Fibroblast of skin of right biceps (primary cell): ENCODE measurements at places on chromosomes 12 and 14.

GRCh38 chr14:99621948-99622347 lies 17.9 kb upstream of the CCDC85C start:
- DNase-seq = no peak

GRCh38 chr12:22744197-22744596 lies 119.2 kb downstream of the ETNK1 start:
- DNase-seq = no peak

DNA sequence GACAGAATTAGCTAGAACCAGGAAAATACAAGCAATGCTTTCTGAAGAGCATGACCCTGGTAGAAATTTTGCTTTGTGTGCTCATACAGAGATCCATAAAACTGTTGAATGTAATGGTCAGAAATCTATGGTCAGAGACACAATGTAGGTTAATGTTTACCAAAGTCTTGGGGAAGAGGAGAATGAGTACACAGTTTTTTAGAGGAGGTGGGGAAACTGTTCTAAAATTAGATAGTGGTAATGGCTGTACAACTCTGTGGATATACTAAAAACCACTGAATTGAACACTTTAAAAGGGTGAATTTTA lies 109.5 kb upstream of the ARHGAP5 start:
- no peak for DNase-seq

DNA sequence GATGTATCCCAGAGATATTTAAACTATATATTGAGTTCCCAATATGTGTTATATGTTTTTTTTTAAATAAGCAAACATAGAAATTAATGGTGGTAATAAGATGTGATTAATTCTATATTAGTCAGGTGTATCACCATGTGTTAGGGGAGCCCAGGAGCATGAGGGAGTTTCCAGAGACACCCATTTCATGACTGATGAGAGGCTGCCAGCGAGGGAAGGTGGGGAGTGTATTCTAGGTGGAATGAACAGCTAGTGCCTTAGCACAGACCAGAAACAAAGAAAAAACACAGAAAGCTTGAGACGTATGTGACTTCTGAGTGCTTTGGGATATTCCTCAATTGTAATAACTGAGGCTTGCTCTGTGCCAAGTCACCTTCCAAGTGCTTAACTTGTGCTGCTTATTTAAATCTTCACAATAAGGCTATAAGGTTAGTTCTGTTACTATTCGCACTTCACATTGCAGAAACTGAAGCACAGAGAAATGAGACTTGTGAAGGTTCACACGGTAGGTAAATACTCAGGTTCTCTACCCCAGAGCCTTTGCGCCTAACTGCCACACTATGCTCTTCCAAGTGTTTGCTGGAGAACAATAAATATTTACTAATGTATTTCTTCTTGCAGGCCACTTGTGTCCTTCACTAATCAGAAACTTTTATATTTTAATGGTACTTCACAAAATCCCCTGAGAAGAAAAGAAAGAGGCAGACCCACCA lies 17.9 kb upstream of the MGP start:
- DNase-seq = no peak

GRCh38 chr14:31702130-31702529 lies 140.9 kb downstream of the NUBPL start:
- DNase-seq = no peak

DNA sequence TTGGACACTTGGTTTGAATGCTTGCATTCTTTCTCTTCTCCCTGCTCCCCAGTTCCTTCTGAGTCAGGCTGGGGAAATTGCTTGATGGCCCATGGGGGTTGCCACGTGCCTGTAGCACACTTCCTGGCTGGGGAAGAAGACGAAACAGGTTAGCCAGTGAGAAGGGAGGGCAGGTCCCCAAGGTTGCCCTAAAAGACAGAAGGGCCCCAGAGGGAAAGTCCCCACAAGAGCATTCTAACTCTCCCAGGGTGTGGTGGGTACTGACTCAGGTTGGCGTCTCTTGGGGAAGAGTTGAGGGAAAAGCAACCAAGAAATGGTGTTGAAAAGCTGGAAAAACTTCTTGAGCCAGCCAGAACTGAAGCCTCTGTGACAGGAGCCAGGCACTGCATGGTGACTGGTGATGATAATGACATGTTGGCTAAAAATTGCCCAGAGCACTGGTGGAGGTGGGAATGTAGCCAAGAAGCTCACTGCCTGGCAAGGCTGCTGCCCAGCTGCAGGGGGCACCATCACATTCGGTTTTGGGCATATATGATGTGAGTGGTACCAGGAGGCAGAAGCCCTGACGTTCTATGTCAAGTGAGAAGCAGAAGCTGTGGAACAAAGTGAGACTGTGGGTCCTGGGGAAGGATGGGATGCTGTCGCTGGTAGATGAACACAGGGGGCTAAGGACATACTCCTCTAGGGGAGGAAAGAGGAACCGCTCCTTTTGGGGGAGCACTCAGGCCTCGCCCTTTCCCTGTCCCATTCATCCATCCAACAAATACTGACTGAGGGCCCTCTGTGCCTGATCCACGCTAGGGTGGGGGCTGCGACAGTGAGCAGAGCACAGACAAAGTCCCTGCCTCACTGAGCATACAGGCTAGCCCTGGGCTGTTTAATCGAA lies 8.1 kb upstream of the RABGGTA start:
- peak; percentile 15 for DNase-seq

DNA sequence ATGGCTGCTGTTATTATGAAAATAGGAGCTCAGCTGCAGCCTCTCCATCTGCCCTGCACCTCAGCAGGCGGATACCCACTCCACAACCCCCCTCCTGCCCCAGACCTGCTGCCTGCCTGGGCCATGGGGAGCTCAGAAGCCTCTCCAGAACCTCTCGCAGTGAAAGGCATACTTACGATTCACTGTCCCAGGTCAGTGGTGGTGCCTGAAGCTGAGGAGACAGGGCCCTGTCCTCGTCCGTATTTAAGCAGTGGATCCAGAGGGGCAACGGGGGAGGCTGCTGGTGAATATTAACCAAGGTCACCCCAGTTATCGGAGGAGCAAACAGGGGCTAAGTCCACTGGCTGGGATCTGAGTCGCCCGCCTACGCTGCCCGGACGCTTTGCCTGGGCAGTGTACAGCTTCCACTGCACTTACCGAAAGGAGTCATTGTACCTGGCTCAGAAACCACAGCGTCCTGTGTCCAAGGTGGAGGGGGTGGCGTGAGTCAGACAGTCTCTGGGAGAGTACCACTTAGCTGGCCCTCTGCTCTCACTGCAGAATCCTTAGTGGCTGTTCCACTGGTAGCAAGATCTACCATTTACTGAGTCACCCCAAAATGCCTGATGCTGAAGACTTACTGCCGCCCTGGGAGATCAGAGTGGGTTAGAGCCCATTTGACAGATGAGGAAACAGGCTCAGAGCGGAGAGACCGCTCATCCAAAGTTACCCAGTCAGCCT lies at the start of gene SERPINA1:
Gene SERPINA1 (minus strand): TSS at position 219 of the 720 bp plus-strand sequence. CDS start 5,365 bp downstream, outside the sequence.
- DNase-seq = no peak

DNA sequence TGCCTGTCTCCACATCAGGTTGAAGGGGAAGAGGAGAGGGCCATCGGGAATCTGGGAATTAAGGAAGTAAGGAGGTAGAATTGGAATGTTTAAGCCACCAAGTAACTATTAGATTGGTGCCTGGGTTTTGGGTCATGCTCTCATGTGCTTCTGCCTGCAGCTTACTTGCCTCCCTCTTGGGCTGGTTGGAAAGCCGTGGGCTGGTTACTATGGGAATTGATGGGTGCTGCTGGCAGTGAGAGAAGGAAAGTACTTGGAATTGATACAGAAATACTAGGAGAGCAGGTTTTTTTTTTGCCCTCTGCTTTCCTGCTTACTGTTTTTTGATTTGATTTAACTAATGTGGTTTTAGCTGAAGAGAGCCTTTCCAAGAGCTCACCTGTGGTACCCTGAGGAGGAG lies 493.5 kb upstream of the RGS6 start:
- DNase-seq = peak; percentile 59

DNA sequence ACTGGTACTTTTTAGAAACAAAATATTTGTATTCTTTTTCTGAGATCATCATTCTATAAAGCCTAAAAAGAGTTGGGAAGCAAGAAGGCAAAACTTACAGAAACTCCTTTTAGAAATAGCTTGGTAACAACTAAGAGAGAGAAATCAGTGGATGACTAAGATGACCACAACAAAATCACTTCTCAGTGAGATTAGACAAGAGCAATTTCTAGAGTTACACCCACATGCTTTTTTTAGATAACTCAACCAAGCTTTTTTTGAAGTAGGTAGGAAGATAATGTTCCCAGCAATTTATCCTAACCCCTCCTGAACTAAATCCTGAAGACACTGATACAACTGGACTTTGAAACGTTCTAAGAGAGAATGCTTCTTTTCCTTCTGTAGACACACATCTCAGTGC lies 576.4 kb downstream of the SLC6A15 start:
- peak; percentile 26 for DNase-seq

GRCh38 chr12:14902465-14902864 lies 16.8 kb upstream of the MGP start:
- DNase-seq = peak; percentile 18

DNA sequence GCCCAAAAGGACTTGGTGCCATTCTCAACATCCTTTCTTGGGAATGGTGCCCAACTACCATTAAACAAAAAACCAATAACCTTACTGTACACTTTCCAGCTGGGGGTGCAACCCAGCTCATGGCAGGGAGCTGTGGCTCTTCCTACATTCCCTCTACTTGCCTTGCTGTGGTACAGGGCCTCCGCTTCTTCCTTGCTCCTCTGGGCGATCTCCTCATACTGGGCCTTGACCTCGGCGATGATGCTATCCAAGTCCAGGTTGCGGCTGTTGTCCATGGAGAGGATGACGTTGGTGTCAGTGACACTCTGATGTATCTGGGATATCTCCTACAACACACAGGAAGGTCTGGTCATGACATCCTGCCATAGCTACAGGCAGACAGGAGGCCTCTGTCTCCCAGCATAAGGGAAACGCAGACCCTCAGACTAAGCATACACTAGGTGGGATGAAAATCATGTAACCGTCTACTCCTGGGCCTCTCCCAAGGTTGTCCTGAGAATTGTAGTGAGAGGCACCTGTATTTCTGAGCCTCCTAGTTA lies 3.9 kb downstream of the KRT2 start:
- DNase-seq = no peak

DNA sequence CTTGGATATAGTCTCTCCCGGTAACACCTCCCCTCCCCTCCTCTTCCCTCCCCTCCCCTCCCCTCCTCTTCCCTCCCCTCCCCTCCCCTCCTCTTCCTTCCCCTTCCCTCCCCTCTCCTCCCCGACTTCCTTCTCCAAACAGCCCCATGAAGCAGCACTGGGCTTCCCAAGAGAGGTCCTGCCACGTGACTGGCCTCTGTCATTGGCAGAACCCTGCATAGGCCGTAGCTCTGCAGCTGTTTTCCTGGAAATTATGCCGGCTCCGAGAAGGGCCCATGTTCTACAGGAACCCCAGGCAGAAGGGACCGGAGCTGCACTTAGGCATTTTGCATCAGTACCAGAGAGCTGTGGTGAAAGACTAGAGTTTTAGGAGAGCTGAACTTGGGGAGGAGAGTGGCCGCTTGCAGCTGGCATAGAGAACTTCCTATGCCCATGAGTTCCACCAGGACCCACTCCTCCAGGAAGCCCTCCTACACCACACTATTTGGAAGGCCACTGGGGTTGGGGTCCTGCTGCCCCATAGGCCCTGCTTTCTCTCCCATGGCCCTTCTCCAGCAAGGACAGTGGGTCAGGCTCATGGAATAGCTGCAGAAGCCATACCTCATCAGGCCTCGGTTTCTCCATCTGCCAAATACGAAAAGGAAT lies 5.1 kb upstream of the TNFAIP2 start:
- DNase-seq = peak; percentile 31

- DNase-seq = no peak
Measured at GRCh38 chr12:2120982-2121758, 68.4 kb downstream of the CACNA1C start.

DNA sequence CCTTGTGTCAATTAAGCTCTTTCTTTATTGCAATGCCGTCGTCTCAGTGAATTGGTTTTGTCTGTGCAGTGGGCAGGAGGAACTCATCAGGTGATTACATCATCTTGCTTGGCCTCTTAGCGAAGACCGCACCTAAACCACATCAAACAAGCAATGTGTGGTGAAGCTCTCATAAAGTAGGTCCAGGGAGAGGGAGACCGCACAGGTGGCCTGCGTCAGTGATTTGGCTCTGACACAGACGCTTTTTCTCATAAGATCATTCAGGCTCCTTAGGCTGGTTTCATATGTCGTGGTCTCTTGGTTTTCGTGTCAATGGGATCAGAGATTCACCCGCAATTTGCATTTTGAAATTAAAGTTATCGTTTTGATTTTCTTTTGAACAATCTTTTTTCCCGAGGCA lies 6.7 kb upstream of the TESC start:
- no peak for DNase-seq

DNA sequence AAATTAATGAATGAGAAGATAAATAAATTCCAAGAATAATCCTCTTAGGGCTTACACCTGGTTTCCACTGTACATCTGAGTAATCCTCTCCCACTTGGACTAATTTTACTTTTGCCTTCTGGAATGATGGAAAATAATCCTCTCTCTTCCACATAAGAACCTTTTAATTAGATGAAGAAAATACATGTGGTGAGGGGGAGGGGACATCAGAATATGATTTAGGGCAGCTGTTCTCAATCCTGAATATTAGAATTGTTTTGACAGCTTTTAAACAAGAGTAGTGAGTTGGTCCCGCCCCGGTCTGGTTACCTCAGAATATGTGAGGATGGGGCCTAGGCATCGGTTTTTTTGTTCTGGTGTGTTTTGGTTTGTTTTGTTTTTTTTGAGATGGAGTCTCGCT lies 51.5 kb downstream of the HECTD4 start:
- no peak for DNase-seq

DNA sequence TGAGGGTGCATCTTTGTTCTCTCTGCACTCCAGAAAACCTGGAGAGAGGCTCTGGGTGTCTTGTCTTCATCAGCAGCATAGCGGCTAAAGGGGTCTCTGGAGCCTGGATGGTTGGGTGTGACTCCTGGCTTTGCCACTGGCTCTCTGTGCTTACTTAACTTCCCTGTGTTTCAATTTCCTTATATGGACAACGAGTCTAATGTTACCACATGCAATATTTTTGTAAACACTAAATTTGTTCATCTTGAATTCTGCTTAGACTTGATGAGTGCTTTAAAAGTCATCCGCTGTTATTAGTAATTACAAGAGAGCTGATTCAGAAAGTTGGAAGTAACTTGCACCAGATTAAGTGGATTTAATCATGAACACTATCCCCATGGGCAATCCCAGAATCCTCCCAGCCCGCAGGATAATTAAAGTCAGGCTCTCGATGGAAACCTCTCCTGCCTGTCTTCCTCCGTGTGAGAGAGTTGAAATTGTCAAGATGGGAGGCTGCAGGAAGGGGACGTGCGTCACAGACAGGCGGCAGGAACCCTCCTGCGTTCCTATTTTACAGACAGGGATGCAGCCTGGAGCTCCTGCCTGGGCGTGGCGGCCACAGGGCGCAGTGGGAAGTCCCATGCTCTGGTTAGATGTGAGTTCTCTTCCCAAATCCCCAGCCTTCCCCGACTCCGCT lies 201.2 kb downstream of the TTC8 start:
- DNase-seq = peak; percentile 95

- no peak for DNase-seq
Measured at GRCh38 chr12:68478516-68479260, 132.0 kb upstream of the RAP1B start.

GRCh38 chr14:39442293-39442692 lies 10.1 kb upstream of the FBXO33 start:
- no peak for DNase-seq
